Stimulated activated CD4-positive, alpha-beta T cell treated with anti-CD3 and anti-CD28 coated beads, Interleukin-15, amount 100 ng/mL, for 48 hours (primary cell): ENCODE measurements at places on chromosomes 1 and 21.

DNA sequence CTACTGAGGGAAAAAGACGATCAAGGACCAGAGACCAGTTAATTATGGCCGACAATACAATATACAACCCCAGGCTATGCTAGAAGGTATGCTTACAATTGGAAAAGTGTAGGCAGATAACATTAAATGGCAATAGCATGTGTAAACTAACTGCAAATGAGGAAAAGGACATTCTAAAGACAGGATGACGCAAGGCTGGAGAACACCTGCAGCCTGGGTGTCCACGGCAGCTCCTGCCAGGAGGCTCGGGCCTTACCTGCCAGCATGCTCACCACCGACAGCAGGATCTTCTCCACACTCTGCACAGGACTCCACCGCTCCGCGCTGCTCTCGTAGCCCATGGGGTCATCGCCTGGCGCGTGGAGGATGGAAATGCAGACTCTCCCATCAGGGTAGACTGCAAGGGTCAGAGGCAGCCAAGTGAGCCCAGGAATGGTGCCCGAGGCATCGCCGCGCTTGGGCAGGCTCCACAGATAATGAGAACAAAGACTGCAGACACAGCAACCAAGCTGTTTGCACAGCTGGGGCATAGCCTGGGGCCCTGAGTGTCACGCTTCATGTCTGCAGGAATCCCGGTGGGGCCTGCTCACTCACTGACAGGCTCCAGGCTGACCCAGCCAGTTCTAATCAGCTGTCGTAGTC, 28.2 kb downstream of the UBE2G2 start:
- no peak for DNase-seq

DNA sequence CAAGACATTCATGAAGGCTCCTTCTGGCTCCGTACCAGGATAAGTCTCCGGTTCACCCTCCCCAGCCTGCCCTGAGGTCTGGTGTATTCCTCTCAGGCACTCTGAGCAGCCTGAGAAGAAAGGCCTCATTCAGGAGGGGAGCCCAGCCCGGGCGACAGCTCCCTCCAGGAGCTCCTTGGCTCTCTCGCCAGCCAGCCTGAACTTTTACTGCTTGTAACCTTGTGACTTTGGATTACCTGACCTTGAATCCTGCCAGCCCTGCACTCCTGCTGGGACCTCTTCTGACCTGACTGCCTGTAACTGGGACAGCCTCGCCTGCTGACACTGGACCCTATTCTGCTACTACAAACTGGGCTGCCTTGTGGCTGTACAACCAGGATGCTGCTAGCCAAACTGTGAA, 65.8 kb downstream of the CD34 start:
- DNase-seq, result no peak

DNA sequence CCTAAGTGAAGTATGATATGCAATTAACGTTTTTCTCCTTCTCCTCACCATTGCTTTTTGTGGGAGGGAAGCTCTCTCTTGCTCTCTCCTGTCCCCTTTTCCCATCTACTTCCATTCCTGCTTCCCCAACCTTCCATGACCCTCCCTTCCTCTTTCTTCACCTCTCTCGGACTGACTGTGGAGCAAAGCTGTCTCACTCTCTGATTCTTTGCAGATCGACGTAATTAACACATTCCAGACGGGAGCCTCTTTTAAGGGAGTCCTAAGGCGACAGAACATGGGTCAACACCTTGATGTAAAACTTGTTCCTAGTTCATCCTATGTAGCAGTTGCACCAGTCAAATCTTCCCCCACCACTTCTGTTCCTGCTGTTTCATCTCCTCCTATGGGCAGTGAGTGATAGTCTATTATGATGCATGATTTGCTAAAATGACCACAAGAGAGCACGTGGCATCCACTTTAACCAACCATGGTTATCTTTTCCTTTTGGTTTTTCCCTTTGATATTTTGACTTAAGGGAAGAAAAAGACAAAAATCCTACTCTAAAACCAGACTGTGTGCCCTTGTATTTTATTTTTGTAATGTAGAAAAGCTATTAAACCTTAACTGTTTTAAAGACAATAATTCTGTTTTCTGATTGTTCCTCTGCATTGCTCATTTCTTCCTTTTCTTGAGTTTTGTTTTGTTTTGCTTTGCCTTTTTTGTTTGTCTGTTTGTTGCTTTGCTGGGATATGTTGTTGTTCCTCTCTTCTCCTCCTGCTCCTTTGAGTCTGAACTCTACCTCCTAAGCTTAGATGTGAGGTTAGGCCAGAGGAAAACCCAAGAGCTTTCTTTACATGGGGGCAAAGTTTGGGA, 31.7 kb upstream of the LAX1 start:
- DNase-seq, result no peak

DNA sequence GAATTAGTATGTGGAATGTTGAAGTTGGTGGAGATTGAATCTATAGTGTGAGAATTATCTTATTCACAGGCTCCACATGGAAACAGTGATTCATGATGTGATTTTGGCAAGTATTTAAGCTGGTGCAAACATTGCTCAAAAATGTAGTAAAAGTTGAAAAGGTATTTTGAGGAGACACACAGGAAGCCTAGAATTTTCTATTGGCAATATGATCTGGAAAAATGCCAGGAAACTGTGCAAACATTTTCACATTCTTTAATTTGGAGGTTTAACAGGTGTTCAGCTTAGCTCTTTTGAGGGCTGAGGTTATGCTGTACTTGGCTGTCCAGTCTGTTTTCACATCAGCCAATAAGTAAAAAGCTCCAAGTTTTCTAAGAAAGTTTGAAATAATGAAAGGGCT, 327.3 kb downstream of the RWDD3 start:
- DNase-seq, result no peak

DNA sequence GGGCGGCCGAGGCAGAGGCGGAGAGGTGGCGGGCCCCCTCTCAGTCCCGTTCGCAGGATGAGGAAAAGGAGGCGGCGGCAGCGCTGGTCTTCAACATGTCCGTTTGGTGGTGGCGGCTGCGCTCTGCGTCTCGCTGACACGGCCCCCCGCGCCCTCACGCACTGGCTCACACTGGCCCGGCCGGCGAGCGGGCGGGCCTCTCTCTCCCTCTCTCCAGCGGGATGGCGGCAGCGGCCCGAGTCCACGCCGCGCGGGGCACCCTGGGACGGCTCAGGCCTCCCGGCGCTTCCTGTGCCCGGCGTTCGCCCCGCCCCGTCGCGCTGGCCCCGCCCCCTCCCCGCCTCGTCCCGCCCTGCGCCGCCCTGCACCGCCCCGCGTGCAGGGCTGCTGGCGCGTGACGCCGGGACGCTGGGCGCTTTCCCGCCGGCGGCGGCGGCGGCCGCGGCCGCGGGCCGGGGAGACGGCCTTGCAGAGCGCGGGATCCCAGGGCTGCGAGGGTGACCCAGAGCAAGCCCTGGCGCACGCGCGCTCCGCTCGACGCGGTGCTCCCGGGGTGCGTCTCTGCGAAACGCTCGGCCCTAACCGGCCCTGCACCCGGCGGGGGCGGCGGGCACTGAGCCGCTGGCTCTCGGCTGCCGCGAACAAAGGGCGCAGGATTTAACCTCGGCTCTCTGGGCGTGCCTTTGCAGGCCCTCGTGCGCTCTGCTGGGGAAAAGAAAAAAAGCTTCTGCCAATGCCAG, at the start of gene SCAF4:
TSS of gene SCAF4 (minus strand) at position 262 of the 740 bp plus-strand sequence. CDS start 426 bp downstream, outside the sequence.
- DNase-seq, result peak; percentile 67

GRCh38 chr1:38778051-38778450, 81.5 kb downstream of the RRAGC start:
- no peak for DNase-seq

- DNase-seq, result no peak
Observed at GRCh38 chr1:109539676-109540075, at the start of gene GPR61. Gene GPR61 (plus strand): TSS chr1:109539872. CDS start chr1:109543023, 3,151 bp downstream.
